ENCODE measurements at places on chromosomes 1 and 21. TPM values are rescaled to one million over a fixed set of nuclear protein-coding genes. Genes with fewer than 3 reads are reported as not detected.

DNA sequence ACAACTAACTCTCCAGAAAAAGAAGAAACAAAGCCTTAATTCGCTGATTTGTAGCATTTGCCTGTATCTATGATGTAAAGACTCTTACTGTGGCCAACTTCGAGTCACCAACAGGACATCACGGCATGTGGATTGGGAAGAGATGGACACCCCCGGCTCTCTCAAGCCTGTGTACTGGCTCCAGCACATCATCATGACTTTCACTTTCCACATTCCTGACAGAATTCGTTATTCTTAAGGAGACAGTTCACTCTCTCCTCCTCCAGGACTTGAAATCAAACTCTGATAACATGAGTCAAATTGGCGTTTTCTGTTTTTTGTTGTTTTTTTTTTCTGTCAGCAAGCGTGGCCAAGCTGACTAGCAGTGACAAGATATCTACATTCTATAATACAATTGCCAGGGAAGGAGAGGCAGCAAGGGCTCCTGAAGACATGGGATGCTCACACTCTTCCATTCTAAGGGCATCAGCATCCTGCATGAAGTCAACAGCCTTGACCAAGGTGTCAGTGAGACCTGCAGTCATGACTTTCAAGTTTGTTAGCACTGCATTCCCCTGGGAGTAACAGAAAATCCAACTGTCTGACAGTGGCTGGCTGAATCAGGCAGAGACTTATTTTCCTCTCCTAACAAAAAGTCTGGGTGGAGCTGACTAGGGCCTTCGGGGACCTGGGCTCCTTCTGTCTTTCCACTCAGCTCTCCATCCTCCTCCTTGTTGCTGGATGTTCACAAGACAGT lies 13.3 kb upstream of the TRAF3IP3 start:
- H3K4me3 ChIP-seq, result no peak overlapping the region
- H3K4me1 ChIP-seq, result peaks cover 3% of the 10 kb centered on the region
- H3K27me3 ChIP-seq, result no peaks in the 10 kb centered on the region
- no peak for DNase-seq
- no peaks in the 10 kb centered on the region for H3K36me3 ChIP-seq

DNA sequence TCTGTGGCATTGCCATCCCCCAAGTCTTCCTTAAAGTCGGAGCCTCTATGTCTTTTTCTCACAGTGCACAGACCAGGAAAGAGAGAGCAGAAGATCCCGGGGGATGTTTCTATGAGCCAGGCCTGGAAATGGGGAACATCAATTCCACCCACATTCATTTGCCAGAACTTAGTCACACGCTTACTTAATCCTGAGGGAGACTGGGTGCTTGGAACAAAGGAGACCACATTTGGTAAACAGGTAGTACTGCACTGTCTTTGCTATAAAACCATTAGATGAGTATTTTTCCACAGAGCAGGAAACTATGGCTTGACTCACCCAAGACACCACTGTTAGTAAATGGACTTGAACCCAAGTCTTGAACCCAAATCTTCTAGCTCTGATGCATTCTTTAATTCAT lies 60.7 kb upstream of the CTTNBP2NL start:
- H3K27ac ChIP-seq, result no peak overlapping the region
- no peak for DNase-seq
- peaks cover 8% of the 10 kb centered on the region for H3K4me1 ChIP-seq
- H3K36me3 ChIP-seq, result no peaks in the 10 kb centered on the region
- peaks cover 17% of the 10 kb centered on the region for H3K27me3 ChIP-seq
- H3K4me3 ChIP-seq, result no peak overlapping the region

- no peak overlapping the region for H3K27ac ChIP-seq
- H3K36me3 ChIP-seq, result no peaks in the 10 kb centered on the region
- no peak overlapping the region for H3K4me3 ChIP-seq
- no peaks in the 10 kb centered on the region for H3K27me3 ChIP-seq
These were observed 142.5 kb downstream of the OLFM3 start for GRCh38 chr1:101854271-101854670.

- no peak for DNase-seq
- no peaks in the 10 kb centered on the region for H3K4me1 ChIP-seq
- H3K36me3 ChIP-seq, result no peaks in the 10 kb centered on the region
- no peak overlapping the region for H3K4me3 ChIP-seq
- no peak overlapping the region for H3K27ac ChIP-seq
- H3K27me3 ChIP-seq, result no peaks in the 10 kb centered on the region
These were observed 33.2 kb downstream of the RHOU start for GRCh38 chr1:228768355-228769000.

GRCh38 chr1:172394141-172394751 lies 26.2 kb upstream of the C1orf105 start:
- H3K4me3 ChIP-seq, result no peak overlapping the region
- H3K4me1 ChIP-seq, result peaks cover 4% of the 10 kb centered on the region
- H3K36me3 ChIP-seq, result no peaks in the 10 kb centered on the region
- DNase-seq, result no peak
- H3K27me3 ChIP-seq, result no peaks in the 10 kb centered on the region

DNA sequence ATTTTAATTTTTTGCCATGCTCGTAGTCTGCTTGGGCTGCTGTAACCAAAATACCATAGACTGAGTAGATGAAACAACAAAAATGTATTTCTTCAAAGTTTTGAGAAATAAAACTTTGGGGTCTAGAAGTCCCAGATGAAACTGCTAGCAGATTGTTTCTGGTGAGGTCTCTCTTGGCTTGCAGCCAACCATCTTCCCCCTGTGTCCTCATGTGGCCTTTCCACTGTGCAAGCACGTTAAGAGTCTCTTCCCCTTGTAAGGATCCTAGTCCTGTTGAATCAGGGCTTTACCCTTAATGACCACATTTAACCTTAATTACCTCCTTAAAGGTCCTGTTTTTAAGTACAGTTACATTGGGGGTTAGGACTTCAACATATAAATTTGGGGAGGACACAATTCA lies 86.6 kb downstream of the PTBP2 start:
- no peaks in the 10 kb centered on the region for H3K27me3 ChIP-seq
- H3K4me3 ChIP-seq, result no peak overlapping the region
- peaks cover 6% of the 10 kb centered on the region for H3K36me3 ChIP-seq

GRCh38 chr1:67407498-67407897 lies 22.7 kb downstream of the SERBP1 start:
- no peak overlapping the region for H3K4me3 ChIP-seq
- peaks cover 6% of the 10 kb centered on the region for H3K4me1 ChIP-seq
- H3K27ac ChIP-seq, result no peak overlapping the region
- peaks cover 22% of the 10 kb centered on the region for H3K36me3 ChIP-seq
- DNase-seq, result no peak

- no peaks in the 10 kb centered on the region for H3K27me3 ChIP-seq
- H3K36me3 ChIP-seq, result peaks cover 42% of the 10 kb centered on the region
- H3K4me1 ChIP-seq, result no peaks in the 10 kb centered on the region
- H3K27ac ChIP-seq, result no peak overlapping the region
- DNase-seq, result no peak
These were observed 28.6 kb upstream of the NADK start for GRCh38 chr1:1806890-1807289.

DNA sequence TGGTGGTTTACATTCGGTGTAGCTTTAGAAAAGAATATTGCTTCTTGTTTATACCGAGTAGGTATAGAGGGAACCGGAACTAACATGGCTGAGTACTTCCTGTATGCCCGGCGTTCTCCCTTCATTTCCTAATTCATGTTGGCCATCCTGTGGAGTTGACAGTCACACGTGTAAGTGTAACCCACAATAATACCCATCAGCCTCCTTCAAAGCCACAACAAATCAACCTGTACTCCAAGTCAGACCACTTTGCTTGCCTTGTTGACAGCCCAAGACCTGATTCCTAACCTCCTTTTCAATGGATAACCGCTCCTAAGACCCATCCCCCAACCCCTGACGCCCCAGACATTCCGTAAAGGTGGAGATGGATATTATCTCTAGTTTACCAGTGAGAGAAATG lies 42.1 kb downstream of the UBE2U start:
- no peak for DNase-seq
- no peaks in the 10 kb centered on the region for H3K36me3 ChIP-seq
- H3K4me3 ChIP-seq, result no peak overlapping the region
- no peaks in the 10 kb centered on the region for H3K27me3 ChIP-seq

DNA sequence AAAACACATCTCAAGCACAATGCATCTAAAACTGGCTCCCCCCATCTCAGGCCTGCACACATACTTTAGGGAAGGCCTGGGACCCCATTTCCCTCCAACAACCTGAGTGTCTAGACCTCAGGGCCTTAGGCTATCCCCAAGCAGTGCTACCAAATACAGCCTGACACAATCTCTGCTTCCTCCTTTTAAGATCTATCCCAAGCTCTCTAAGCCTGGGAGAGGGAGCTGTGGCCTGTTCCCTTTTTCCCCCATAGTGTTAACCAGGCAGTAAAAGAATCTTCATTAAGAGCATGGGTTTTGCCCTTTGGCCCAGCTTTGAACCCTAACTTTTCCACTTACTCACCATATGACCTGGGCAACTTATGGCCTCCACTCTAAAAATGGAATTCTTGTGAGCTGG lies 10.8 kb upstream of the COL8A2 start:
- peaks cover 24% of the 10 kb centered on the region for H3K4me1 ChIP-seq
- H3K27me3 ChIP-seq, result no peaks in the 10 kb centered on the region
- H3K36me3 ChIP-seq, result peaks cover 22% of the 10 kb centered on the region
- DNase-seq, result no peak
- H3K4me3 ChIP-seq, result no peak overlapping the region

The B3GALT2 gene
- 0.15 TPM for total RNA-seq

The XPR1 gene
- 19.9 TPM for total RNA-seq

The CLIC4 gene
- total RNA-seq, result 77.2 TPM

The MPZ gene
- total RNA-seq, result 3.6 TPM

The FAM163A gene
- not detected for total RNA-seq

The BARHL2 gene
- total RNA-seq, result not detected

All from HCT116 (cell line).